Dermis microvascular lymphatic vessel endothelial cell (primary cell): ENCODE measurements at places on chromosomes 16 and 17.

DNA sequence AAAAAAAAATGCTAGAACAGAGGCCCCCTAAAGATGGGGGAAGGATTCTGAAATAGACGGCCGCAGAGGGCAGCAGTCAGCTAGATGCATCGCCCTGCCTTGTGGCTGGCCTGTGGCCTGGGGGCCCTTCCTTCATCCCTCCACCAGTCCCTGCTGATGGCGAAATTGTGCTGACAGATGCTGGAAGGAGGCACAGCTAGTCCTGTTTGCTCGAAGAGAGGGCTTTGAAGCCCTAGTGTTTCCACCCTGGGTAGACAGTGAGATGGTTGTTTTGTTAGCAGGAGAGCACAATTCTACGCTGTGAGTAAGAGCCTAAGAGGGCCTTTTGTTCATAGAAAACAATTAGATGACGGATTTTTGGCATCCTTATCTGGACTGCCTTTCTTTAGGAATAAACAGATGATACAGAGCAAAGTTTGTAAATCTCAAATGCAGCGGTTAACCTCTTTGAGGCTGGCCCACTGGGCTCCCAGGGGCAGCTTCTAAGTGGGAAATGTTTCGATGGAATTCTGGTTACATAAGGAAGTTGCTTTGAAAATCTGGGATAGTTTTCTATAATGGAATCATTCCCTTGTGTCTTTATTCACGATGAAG is 23.0 kb downstream of the VPS35L start:
- DNase-seq = no peak

DNA sequence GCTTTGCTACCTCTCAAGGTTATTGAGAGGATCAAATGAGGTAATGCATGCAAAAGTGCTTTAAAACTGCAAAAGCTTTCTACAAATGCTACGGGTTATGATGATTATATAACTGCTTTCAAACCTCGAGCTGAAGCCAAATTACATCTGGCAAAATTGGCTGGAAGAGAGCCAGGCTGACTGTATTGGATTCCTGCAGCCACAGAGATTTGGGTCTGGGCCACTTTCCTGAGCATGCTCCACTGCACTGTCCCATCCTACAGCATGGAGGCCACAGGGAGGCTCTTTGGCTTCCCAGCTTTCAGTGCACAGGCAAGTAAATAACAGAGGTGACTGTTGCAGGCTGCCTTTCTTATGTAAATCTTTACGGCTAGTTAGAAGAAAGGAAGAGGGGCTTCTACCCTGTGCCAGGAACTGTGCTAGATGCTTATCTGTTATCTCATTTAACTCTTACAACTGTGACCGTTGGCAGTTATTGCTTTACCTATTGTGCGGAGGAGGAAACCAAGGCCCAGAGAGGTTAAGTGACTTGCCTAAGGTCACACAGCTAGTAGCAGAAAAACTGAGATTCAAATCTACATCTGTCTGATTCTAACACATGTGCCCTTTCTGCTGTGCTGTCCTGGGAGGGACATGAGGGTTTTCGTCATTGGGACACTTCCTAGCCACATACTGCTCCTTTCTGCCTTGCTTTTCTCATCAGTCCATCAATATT is 121.8 kb downstream of the SPACA3 start:
- no peak for DNase-seq

GRCh38 chr17:79113699-79114457 is 39.3 kb downstream of the ENGASE start:
- DNase-seq = no peak

- DNase-seq = peak; percentile 35
Measured at GRCh38 chr17:27760069-27760885, 40.1 kb downstream of the NOS2 start.

- DNase-seq = no peak
Measured at GRCh38 chr16:8158051-8158450, 432.3 kb downstream of the TMEM114 start.

- peak; percentile 12 for DNase-seq
Measured at GRCh38 chr16:22174642-22175041, 12.3 kb downstream of the SDR42E2 start.

GRCh38 chr17:21164216-21164615 is 37.5 kb downstream of the DHRS7B start:
- DNase-seq = no peak

DNA sequence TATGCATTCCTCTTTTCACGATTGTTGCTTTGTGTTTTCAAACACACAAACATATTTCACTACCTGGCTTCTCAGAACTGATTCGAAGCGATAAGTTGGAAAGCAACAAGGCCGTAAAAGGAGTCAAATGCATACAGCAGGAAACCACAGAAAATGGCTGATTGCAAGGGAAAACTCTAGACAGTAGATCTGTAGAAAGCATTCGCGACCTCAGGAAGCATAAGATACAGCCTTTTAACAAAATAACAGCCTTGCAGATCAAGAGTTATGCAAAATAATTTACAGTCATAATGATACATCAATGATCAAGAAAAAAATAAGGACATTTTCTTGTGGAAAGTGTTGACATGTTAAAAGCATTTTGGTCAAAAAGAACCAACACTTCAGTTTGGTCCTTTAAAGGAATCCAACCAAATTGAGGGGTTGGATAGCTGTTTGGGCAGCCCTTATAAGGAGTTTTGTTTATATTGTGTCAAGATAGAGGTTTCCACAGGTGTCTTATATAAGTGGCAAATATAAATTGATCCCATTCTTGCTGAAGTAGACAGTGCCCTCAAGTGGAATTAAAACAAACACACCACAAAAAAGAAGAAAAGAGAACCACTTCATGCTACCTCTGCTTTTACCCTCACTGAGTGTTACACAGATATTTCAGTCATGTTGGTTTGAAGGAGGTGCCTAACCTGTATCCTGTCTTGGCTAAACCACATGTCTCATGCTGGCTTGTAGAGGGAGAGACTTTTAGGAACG is 5.5 kb downstream of the CYLD start:
- peak; percentile 24 for DNase-seq

GRCh38 chr17:62653826-62654761 is 26.6 kb downstream of the MRC2 start:
- DNase-seq = no peak

DNA sequence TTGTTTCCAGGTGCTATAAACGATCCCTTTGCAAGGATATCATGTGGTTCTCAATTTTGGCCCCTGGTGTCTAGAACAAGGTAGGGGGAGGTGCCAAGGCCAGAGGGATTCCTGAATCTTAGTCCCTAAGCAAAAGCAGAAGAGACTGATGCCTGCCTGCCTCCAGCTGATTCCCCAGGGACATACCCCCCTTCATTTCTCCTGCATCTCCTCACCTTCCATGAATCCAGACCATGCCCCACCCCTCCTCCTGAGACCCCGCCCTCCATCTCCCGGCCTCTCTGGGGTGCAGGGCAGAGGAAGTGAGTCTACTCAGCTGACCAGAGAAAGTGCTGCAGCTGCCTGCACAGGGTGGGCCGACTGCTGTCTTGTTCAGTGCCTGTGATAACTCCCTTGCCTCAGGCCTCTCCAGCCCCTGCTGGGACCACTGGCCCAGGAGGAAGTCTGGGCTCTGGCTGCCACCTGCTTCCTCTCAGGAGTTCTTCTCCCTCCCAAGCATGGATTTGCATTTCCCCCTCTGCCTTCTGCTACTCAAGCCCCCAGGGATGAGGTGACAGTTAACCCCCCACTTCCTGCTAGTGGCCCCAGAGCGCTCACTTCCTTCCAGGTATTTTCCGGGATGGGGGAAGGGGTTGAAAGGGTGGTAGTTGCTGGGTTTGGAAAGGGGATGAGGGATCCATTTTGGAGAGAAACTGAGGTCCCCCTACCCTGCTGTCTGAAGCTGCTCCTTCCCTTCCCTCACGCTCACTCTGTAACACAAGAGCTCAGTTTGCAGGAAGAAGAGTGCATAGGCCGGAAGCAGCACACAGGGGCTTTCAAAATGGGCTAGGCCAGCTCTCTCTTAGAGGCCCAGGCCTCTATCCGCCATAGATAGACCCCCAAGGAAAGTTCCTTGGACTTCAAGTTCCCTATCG is 10.5 kb upstream of the TSPOAP1 start:
- DNase-seq = no peak
